ENCODE measurements at places on chromosomes 12 and 14.

- DNase-seq: no peak
These were observed 43.8 kb downstream of the MAP4K5 start for GRCh38 chr14:50488521-50488920.

GRCh38 chr14:62097824-62098223 lies 335.6 kb downstream of the SNAPC1 start:
- no peak for DNase-seq

GRCh38 chr14:98728024-98728423 lies 544.0 kb downstream of the BCL11B start:
- no peak for DNase-seq

- no peak for DNase-seq
These were observed 960.3 kb downstream of the VRK1 start for GRCh38 chr14:97757491-97757890.

GRCh38 chr12:96047229-96048211 lies 12.1 kb upstream of the LTA4H start:
- DNase-seq: no peak

DNA sequence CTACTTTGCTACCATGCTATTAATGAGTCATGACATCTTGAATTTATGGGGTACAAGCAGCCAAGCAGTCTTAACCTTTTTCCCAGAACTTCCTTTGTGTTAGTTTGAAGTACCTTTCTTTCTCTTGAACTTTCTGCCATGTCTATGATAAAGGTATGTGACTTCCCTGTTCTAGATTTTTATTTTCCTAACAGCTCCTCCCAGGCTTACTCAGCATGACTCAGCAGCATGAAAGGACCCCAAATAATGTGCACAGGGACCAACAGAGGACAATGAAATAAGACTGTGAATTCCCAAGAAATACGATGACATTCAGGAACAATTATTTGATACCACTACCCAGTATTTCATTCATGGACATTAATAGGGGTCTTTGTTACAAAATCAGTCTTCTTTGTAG lies 60.0 kb downstream of the TTC6 start:
- DNase-seq: no peak

DNA sequence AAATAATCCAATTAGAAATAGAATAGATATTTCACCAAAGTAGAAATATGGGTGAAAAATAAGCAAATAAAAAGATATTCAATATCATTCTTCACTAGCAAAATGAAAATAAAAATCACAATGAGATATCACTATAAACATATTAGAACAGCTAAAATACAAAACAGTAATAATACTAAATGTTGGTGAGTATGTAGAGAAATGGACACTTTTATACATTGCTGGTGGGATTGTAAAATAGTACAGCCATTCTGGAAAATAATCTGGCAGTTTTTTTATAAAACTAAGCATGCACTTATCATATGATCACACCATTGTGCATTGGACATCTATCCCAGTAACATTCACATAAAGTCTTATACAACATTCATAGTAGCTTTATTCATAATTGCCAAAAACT lies 320.2 kb upstream of the OR4E1 start:
- DNase-seq: no peak

DNA sequence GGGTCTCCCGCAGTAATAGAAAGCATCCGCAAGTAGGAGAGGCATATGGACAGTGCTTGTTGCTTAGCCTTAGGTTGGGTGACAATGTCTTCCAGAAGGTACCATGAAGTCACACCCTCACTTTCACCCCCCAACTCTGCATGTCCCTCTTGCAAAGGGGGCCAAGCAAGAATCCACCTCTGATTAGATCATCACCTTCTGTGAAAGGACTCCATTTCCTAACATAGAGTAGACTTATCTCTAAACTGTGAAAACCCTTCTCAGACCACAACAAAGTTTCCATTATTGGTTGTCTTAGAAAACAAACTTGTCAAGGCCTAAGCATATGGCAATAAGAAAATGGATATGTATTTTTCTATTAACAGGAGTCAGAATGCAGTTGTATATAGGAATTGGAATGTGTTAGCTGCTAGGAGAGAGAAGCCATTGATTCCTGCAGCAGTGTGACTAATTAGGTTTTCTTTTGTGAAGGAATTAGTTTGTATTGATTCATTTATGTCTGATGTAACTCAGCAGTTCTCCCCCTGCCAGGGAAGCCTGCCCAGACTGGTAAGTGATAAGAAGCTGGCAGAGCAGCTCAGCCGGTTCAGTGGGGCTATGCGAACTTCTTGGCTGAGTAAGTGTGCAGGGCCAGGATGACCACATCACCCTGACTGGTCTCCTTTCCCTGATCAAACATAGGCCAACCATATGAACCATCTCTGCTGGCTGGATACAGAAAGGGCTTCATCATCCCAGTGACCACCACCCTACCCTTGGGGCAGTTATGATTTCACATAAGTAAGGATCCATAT lies 107.3 kb upstream of the CCDC196 start:
- no peak for DNase-seq

DNA sequence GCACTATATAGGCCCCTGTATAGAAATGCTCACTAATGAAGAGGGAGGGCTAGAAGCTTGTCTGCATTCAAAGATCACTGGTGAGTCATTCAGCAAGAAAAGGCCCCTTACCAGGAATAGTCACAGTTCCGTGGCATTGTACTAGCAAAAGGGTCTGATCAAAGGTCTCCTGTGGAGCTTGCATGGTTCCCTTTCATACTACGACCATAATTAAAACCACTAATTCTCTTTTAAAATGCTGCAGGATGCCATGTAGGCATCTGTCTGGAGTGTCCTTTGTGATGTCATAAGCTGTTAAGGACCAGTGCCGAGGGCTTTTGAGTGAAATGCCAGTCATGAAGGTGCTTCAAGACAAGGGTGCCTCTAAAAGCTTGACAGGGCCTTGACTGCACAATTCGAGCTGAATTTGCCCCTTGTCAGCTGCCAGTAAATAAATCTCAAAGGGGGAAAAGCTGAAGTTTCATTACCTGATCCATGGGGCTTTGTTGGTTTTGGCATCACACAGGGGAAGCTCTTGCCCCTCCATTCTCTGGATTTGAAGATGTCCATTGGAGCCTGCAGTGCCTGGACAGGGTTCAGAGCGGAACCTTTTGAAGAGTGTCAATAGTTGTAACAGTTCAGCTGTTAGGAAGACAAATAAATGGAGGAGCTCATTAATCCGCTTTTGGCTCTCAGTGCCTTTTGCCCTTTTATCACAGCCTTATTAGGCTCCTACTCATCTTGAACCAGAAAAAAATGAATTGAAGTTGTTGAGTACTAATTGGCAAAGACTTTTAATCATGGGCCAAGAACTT lies 69.1 kb downstream of the TMEM260 start:
- no peak for DNase-seq

DNA sequence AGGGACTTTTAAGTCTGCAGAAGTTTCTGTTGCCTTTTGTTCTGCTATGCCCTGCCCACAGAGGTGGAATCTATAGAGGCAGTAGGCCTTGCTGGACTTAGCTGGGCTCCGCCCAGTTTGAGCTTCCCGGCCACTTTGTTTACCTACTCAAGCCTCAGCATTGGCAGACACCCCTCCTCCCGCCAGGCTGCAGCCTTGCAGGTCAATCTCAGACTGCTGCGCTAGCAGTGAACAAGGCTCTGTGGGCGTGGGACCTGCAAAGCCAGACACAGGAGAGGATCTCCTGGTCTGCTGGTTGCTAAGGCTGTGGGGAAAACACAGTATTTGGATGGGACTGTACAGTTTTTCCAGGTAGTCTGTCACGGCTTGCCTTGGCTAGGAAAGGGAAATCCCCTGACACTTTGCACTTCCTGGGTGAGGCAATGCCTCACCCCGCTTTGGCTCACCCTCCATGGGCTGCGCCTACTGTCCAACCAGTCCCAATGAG lies 43.7 kb downstream of the CCDC59 start:
- DNase-seq: no peak

DNA sequence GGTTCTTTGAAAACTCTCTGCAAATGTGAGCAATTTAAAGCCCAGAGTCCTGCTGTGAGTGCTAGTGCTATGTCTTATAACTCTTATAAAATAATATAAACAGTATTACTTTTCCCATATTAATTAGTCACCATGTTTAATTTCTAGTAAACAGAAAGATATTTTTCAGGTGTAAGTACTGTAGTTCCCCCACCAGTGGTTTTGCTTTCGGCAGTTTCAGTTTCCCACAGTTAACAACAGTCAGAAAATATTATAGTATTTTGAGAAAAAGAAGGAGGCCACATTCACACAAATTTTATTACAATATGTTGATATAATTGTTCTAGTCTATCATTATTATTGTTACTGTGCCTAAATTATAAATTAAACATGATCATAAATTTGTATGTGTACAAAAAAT lies 800.5 kb downstream of the LRFN5 start:
- DNase-seq: no peak

DNA sequence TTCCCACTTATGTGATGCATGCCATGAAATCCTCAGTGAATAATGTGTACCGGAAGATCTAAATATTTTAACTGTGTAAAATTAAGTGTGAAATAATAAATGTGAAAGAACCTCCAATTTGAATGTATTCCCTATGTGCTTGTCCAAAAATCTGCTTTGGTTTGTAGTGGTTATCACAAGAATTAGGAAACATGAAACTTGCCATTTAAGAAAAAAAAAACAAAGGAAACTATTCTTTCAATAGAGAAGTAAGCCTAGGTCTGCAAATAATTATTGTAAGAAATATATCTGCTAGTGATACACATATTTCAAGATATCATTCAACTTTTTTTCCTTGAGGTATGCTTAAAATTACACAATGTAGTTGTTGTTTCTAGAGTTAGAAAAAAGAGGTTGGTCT lies 500.4 kb downstream of the SLC6A15 start:
- DNase-seq: no peak

DNA sequence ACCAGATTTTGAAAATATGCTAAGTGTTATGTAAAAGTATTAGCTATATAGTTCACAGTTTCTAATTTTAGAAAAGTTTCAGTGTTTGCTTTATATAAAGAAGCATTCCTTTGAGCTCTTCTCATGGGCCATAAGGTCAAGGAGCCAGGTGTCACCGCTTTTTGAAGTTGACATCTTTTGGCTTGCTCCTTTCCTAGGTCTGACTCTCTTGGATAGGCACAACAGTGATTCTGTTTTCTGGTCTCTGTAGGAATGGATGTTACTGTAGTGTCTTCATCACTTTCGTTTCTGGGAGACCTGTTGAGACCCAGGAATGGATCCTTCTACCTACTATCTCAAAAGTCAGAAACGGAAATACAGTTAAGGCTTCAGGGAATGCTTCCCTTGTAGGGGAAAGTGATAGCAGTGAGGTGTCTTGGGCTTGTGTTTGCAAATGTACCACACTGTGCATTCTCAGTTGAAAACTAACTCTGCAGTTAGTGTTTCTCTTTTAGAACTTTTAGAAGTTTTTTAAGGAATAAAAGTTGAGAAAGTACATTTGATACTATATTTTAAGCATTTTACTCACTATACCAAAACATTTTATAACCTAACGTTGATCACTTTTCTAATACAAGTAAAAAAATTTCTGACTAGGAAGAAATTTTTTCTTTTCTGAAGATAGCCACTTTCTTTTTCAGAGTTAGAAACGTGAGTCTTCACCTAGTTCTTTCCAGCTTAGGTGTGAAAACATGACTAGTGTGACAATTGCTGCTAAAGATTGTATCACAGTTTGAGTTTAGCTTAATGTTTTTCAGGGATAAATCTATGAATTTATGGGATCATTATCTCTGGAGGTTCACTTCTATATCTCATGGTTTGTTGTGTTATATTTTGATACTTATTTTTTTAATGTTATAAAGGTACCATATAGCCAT lies 20.8 kb downstream of the VRK1 start:
- DNase-seq: no peak

GRCh38 chr14:102633906-102634595 lies 41.6 kb downstream of the RCOR1 start:
- DNase-seq: no peak

GRCh38 chr12:66491853-66492252 lies 187.0 kb downstream of the GRIP1 start:
- no peak for DNase-seq

- DNase-seq: no peak
These were observed 45.9 kb downstream of the SLC25A47 start for GRCh38 chr14:100369019-100369418.

- DNase-seq: no peak
These were observed 5.9 kb downstream of the PRPF39 start for GRCh38 chr14:45089813-45090212.

DNA sequence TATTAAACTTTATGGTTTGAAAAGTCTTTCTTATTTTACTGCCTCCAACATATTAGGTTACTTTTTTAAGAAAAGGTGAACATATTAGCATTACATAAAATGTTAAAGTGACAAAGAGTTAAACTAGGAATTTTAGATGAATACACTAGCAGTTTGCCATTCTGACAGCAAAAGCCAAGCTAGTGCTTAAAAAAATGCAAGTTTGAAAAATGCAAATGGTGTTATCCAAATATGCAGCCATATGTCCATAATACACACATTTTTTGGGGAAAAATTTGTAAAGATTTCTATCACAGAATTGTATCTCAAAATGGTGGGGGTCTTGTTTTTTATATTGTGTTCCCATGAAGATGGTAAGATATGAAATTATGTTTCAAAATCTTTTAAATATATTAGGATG lies 466.1 kb downstream of the FOXG1 start:
- DNase-seq: no peak

All from AG04450 (cell line).